HCT116 (cell line): ENCODE measurements at places on chromosomes 2 and 18. TPM values are rescaled to one million over a fixed set of nuclear protein-coding genes. Genes with fewer than 3 reads are reported as not detected.

Gene CAPN14
- not detected for total RNA-seq

Gene SULT1C4
- total RNA-seq, result not detected

Gene RBM44
- 0.54 TPM for total RNA-seq

Gene DLX1
- 2.0 TPM for total RNA-seq

Gene LPIN2
- total RNA-seq, result 10.7 TPM

Gene SPAST
- 16.2 TPM for total RNA-seq
